ENCODE measurements at places on chromosomes 1 and 21. TPM values are rescaled to one million over a fixed set of nuclear protein-coding genes. Genes with fewer than 3 reads are reported as not detected.

Gene CTPS1
- total RNA-seq, result 21.3 TPM

Gene SLC2A5
- 0.34 TPM for total RNA-seq

Gene AADACL4
- total RNA-seq, result not detected

Gene USP25
- 97.5 TPM for total RNA-seq

Gene BROX
- 46.6 TPM for total RNA-seq

Gene DCDC2B
- not detected for total RNA-seq

Gene WNT9A
- 1.8 TPM for total RNA-seq

Gene ACKR1
- 0.17 TPM for total RNA-seq

Gene PIGR
- total RNA-seq, result under 0.01 TPM

Gene ERO1B
- 4.4 TPM for total RNA-seq

Gene THRAP3
- 151 TPM for total RNA-seq

Gene KRTAP19-3
- not detected for total RNA-seq

Gene DISP3
- not detected for total RNA-seq

Gene MASP2
- total RNA-seq, result not detected

Gene WRAP73
- total RNA-seq, result 20.4 TPM

Gene FMOD
- total RNA-seq, result 11.4 TPM

Gene MCOLN3
- not detected for total RNA-seq

Gene CDC42
- total RNA-seq, result 772 TPM

Gene HDGF
- total RNA-seq, result 149 TPM

Gene THEM5
- not detected for total RNA-seq

Gene MAP1LC3C
- not detected for total RNA-seq

Gene NUDT4B
- 28.2 TPM for total RNA-seq

Gene C1orf56
- total RNA-seq, result 1.1 TPM

Gene NR1I3
- total RNA-seq, result not detected

Gene EPHB2
- total RNA-seq, result 35.1 TPM

Gene DNAJC6
- total RNA-seq, result 11.9 TPM

Gene SIPA1L2
- total RNA-seq, result 25.7 TPM

Gene SYNC
- 16.4 TPM for total RNA-seq

Gene SPRR2F
- not detected for total RNA-seq

Gene CYP4X1
- total RNA-seq, result 6.3 TPM

Gene WDR4
- 16.3 TPM for total RNA-seq

Gene OVAAL
- not detected for total RNA-seq
